ENCODE measurements at places on chromosomes 13 and 19.

- DNase-seq, result no peak
Observed at GRCh38 chr13:97953376-97953970, at the start of gene IPO5. Gene IPO5, plus strand, starts transcription at chr13:97953675. Its CDS starts 23,022 bp downstream, at chr13:97976697.

DNA sequence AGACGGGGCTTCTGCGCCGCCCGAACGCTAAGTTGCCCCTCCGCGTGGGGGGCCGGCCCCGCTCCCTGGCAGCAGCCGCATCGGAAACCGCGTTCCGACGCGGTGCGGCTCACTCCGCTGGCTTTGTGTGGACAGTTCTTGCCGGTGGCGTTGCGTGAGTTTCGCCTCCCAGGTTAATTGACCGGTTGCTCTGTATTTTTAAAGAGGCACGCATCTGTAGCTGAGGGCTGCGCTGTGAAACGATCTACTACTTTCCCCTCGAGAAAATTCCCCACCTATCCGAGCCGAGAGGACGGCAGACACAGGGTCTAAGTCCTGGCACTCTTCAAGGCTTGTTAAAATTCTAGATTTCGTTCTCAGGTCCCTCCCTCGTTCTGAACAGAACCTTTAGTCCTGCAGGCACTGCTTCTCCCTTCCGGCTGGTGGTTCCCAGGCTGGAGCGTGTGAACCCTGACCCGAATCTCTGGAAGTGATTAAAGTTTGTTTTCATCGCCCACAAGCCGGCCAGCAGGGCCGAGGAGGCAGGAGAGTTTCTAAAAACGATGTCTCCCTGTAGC, 933 bp downstream of the ARHGEF7 start:
- no peak for DNase-seq

DNA sequence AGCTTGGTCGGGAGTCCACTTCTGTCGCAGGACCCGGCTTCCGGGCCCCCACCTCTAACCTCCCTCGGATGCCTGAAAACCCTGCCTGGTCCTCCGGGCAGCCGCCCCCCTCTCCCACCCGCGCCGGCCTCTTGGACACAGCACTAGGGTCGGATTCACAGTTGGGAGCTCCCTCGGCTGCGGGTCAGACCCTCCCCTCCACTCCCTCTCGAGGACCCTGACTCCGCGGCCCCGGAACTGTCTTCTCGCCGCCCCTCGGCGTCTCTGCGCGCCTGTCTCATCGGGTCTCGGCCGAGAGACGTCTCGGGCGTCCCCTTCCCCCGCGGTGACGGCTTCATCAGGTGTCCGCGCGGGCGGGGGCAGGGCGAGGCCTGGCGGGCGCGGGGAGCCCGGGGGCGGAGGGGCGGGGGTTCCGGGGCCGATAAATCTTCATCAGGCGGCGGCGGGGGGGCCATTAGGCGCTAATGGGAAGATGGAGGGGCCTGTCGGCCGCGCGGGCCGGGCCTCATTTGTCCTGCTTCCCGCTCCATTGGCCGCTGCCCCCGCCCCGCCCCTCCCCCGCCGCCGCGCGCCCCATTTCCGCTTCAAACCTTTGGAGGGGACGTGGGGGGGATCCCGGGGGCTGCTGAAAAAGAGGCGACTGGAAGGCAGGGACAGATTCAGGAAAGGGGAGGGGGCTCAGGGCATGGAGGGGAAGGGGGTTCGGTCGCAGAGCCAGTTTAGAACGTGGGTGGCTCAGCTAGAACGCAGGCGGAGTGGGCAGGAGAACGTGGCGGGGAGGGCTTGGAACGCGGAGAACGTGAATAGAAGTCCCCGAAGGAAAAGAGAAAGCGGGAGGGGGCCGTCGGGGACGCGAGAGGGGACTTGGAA, 11.8 kb upstream of the ERFL start:
- DNase-seq, result no peak

GRCh38 chr13:103102482-103102881, 36.3 kb upstream of the SLC10A2 start:
- no peak for DNase-seq

DNA sequence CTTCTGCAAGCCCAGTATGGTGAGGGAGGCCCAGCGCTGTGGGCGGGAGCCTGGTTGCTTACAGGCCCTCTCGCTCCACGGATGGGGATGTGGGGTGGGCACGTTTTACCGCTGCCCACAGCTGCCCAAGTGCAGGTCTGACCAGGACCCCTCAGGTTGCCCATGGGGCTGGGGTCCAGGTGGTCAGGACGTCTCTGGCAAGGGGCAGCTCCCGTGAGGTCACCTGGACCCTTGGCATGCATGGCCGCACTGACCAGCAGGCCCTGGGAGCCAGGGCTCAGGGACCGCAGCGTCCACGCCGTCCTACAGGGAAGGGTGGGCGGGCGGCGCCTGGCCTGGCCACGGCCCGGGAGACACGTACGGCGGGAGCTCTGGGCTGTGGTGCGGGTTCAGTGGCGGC, 32.8 kb downstream of the GAS6 start:
- no peak for DNase-seq

DNA sequence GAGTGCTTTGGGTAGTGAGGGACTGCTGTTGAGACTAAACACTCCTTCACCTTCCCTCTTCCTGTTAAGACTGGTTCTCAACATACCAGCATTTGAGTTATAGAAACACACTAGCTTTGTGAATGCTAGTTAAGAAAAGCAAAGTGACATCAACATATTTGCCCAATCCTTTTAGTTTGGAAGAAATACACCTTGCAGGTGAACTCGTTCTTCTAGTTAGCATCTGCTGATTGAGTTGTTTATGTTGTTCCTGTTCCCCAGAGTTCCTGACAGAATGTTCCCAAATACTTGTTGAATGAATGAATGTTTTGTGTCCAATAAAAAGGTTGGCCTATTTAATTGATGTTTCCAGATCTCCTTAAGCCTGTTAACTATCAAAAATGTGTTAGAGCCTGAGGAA, 7.1 kb downstream of the LMO7 start:
- DNase-seq, result no peak

DNA sequence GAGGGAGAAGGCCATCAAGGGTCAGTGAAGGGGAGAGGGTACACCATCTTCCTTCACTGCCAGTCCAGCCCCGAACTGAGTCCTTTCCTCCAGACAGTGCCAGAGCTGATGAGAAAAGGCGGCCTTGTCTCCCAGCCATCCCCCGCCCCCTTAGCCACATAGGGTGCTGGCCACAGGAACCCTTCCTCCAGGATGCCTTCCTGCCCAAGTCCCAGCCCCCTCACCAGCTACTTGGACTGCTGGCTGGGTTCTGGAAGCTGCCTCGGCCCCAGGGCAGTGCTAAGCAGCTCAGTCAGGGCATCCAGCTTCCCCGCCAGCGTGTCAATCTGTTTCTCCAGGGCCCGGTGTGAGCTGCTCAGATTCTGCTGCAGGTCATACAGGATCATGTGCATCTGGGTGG, 12.6 kb upstream of the SMG9 start:
- DNase-seq, result no peak

DNA sequence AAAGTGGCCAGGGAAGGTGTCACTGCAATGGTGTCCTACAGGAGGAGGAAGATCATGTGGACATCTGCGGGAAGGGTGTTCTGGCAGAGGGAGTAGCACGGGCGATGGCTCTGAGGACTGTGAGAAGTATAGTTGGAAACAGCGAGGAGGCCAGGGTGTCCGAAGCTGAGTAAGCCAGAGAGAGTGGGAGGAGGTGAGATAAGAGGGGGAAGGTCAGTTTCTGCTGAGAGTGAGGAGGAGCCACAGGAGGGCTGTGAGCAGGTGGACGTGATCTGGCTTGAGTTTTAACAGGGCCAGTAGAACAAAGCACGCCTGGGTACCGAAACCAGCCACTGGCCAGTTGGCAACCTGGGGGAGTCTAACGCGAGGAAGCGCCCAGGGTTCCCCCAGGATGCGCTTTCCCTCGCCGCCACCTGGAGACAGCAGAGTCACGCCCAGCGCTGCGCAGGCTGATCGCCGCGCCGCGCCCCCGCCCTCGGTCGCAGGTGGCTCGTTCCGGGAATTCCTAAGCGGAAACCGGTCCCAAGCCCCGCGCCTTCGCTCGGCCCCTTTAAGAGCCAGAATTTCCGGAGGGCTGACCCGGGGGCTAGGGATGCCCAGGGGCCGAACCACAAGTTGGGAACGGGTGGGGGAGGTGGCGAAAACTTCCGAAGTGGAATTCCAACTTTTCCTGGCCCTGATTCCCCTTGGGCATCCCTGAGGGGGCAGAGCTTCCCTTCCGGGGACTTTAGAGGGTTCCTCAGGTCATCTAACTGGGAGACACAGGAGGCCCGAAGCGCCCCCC, 1.1 kb upstream of the LSR start:
- DNase-seq, result no peak

DNA sequence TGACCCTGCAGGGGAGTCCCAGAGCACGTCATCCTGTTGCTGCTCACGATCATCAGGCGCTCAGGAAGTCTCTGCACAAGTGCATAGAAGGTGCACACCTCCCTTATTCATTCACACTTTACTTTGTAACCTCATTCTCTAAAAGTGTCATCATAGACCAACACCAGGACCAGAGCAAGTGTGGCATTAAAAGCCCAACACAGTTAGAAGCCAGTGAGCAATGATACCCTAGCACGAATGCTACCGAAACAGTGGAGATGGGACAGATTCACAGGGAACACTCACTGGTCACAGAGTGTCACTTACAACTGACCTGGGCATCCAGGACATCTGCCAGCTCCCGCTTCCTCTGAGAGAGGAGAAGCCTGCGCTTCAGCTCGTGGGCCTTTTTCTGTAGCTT, 17.0 kb downstream of the HAUS8 start:
- DNase-seq, result no peak

- DNase-seq, result no peak
Observed at GRCh38 chr13:112955271-112955937, 13.6 kb upstream of the MCF2L start.

DNA sequence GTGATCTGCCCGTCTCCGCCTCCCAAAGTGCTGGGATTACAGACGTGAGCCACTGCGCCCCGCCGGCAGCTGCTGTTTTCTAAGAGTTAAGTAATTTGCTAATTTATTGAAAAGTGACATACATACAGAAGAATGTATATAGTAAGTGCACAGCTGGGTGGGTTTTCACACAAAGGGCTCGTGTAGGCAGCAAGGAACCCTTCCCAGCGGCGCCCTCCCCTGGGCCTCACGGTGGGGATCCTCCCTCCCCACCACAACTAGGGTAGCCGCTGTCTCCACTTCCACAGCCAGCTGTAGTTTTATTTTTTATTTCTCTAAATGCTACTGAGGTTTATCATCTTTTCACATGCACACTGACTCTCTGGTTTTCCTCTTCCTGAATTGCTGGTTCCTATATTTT, 64.9 kb downstream of the CRYL1 start:
- DNase-seq, result peak; percentile 17

DNA sequence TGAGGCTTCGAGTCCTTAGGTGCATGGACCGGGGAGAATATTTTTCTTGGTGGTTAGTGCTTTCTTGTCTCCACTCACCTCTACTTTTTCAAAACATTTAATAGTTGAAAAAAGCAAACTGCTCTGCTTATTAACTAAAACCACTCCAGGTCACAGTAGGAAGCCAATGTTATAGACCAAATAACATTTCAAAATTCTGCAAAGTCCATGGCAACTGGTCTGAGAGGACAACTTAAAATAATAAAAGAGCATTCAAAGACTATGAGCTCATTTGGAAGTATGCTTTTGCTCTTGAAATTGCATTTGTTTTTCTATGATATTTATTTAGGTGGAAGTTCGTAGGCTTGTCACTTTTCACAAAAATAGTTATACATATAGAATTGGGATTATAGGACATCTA, 483.0 kb downstream of the DCT start:
- no peak for DNase-seq

GRCh38 chr13:109874484-109875454, 88.4 kb upstream of the IRS2 start:
- DNase-seq, result no peak

- DNase-seq, result no peak
Observed at GRCh38 chr13:66933994-66934393, 296.1 kb downstream of the PCDH9 start.

- no peak for DNase-seq
Observed at GRCh38 chr13:83184819-83185218, 697.5 kb downstream of the SLITRK1 start.

DNA sequence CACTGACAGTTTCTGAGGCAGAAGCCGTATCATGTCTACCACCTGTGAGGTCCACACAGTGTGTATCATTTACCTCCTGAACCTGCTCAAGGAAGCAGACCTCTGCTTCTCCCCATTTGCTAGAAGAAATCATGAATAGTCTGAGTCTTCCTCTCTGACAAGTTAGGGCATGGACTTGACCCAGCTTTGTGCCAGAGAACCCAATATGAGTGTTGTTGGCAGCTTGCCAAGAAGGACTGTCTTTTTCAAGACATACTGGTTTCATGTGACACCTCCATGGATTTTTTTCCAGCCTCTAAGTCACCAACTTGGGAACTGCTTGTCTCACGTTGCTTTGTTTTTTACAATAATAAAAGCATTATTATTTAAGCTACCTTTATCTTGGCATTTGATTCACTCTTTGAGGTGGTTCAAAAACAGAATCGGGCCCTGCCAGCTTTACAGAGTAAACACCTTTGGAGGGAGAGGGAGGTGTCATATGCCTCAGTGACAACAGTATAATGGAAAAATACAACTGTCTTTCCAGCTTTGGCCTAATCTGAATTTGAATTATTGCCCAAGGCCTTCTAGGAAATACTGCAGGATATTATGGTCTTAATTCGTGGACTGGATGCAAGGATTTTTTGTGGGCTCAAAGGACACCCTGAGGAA, 9.6 kb downstream of the ZNF211 start:
- DNase-seq, result no peak

All from NB4 (cell line).